ENCODE measurements at places on chromosomes 11 and 22. TPM values are rescaled to one million over a fixed set of nuclear protein-coding genes. Genes with fewer than 3 reads are reported as not detected.
A peak's percentile ranks its signal among the peaks of the same experiment; 100 is the strongest.

Gene CCDC87
- total RNA-seq = 0.39 TPM

Gene TOMM22
- 61.0 TPM for total RNA-seq

Gene RASD2
- not detected for total RNA-seq

GRCh38 chr22:36135306-36135980 lies 25.1 kb downstream of the APOL3 start:
- no peaks in the 10 kb centered on the region for H3K36me3 ChIP-seq
- H3K27me3 ChIP-seq = peaks cover 37% of the 10 kb centered on the region
- H3K27ac ChIP-seq = no peak overlapping the region
- DNase-seq = no peak
- no peaks in the 10 kb centered on the region for H3K4me1 ChIP-seq

GRCh38 chr11:31492320-31492913 lies 17.0 kb downstream of the IMMP1L start:
- peaks cover 12% of the 10 kb centered on the region for H3K4me1 ChIP-seq
- no peaks in the 10 kb centered on the region for H3K27me3 ChIP-seq
- H3K27ac ChIP-seq = no peak overlapping the region

GRCh38 chr11:113248702-113249490 lies 65.5 kb upstream of the TTC12 start:
- no peak overlapping the region for H3K27ac ChIP-seq
- H3K36me3 ChIP-seq = no peaks in the 10 kb centered on the region
- DNase-seq = no peak
- no peak overlapping the region for H3K4me3 ChIP-seq
- H3K4me1 ChIP-seq = no peaks in the 10 kb centered on the region

- no peak overlapping the region for H3K27ac ChIP-seq
- no peaks in the 10 kb centered on the region for H3K27me3 ChIP-seq
- no peak for DNase-seq
- H3K4me3 ChIP-seq = no peak overlapping the region
Measured at GRCh38 chr11:94129512-94130297, 1.1 kb downstream of the PANX1 start.

Gene FAM111B
- 2.7 TPM for total RNA-seq

Gene TMEM123
- total RNA-seq = 250 TPM

DNA sequence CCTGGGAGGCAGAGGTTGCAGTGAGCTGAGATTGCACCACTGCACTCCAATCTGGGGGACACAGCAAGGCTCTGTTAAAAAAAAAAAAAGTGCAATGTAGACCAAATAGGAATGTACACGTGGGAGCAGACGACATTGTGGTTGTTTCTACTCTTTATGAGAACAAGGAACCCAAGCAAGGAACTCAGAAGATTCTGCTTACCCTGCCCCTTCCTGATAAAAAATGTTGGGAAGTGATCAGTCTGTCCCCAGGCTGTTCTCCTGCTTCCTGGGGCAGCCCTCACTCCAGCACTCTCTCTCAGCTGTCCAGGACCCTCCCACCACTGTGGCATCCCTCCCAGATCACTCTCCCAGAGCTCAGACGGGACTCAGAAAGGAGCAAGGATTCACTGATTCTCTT lies 31.8 kb downstream of the SLCO2B1 start:
- H3K4me1 ChIP-seq = no peaks in the 10 kb centered on the region
- H3K27me3 ChIP-seq = peaks cover 37% of the 10 kb centered on the region
- no peak overlapping the region for H3K27ac ChIP-seq
- H3K4me3 ChIP-seq = no peak overlapping the region

DNA sequence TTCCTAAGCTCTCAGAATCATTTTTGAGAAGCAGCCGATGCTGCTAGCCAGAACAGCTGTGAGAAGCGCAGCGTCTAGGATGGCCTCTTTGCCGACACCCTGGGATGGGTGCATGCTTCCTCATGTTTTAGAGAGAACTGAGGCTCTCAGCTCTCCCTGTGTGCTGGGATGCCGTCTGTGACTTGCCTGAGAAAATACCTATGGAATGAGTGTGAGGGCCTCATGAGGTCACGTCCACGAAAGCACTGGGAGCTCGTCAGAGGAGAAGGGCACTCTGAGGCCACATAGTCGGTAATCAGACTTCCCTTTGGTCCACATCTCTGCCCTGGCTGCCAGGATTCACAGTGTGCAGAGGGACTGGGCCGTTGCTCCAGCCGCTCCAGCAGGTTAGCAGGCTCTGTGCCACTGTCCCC lies 54.7 kb downstream of the MICAL3 start:
- peaks cover 3% of the 10 kb centered on the region for H3K36me3 ChIP-seq
- no peak for DNase-seq
- no peaks in the 10 kb centered on the region for H3K27me3 ChIP-seq
- H3K4me1 ChIP-seq = peaks cover 63% of the 10 kb centered on the region
- peak overlapping the region; percentile 82 for H3K27ac ChIP-seq

DNA sequence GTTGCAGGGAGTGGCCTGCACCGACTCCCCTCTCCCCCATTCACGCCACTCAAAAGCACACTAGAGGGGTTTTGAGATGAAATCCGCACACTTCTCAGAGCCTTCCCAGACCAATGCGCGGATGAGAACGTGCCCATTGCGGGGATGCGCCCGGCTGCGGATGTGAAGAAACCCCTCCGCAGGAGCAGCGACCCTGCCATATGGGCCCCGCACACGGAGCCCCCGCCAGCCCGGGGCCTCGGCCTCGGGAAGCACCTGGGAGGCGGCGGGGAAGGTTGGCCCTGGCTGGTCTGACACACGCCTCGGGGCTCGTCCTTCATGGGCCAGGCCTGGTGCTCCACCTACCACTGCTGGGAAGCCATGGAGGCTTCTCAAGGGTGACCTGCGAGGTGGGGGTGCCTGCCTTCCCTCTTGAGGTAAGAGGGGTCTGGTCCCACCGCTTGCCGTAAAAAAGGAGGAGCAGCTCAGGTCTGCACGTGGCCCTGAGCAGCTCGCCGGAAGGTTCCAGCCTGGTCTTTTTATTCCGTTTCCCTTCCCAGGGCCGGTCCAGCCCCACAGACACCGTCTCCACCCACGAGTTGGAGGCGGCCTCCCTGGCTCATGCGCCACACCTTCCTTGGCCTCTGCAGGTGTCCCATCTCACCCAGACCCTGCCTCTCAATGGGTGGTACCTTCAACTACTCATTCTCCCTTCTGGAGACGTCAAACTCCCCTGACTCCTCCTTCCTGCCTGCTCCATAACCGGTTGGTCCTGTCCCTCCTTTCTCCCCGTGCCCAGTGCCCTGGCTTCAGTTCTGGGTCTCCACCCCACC lies 39.4 kb downstream of the TRMU start:
- H3K36me3 ChIP-seq = peaks cover 17% of the 10 kb centered on the region
- no peaks in the 10 kb centered on the region for H3K27me3 ChIP-seq
- H3K4me1 ChIP-seq = peaks cover 2% of the 10 kb centered on the region
- DNase-seq = no peak

DNA sequence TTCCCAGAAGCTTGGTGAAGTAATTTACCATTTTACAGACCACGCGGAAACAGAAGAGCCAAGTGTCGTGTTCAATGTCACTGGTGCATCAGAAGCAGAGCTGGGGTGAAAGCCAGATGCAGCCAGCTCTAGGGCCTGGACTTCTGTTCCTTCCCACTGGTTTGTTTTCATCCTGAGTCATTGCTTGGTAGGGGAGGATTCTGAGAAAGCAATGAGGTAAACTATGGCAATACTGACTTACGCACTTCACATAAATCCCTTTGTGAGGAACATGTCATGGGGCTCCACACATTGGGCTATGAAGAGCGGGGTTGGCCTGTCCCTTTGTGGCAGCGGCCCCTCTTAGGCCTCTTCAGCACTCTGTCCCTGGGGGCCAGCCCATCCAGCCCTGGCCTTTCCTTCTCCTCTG lies 52.4 kb upstream of the RBFOX2 start:
- H3K27me3 ChIP-seq = no peaks in the 10 kb centered on the region
- peaks cover 17% of the 10 kb centered on the region for H3K4me1 ChIP-seq
- H3K27ac ChIP-seq = peak overlapping the region; percentile 83
- DNase-seq = no peak
- no peaks in the 10 kb centered on the region for H3K36me3 ChIP-seq
- no peak overlapping the region for H3K4me3 ChIP-seq

Gene MMP8
- total RNA-seq = not detected

Gene PRDM10
- total RNA-seq = 15.3 TPM

DNA sequence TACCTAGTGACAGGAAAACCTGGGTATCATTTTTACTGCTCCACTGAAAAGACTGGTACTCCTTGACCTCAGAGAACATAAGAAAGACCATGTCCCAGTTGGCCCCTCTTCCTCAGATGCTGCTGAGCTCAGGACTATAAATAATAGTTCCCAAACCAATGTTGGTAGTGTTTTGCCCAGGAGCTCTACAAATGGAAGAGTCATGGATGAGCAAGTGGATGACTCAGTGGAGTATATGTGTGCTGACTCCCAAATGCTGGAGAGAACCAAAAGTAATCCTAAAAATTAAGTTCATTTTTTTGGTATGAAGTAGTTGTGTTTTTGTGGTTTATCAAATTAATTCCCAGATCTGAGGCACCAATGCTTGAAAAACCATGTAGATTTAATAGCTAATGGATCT lies 482.0 kb downstream of the KCNA4 start:
- no peak overlapping the region for H3K27ac ChIP-seq
- DNase-seq = no peak
- no peaks in the 10 kb centered on the region for H3K27me3 ChIP-seq
- no peaks in the 10 kb centered on the region for H3K36me3 ChIP-seq
- H3K4me1 ChIP-seq = no peaks in the 10 kb centered on the region
